Activated CD4-positive, CD25-positive, alpha-beta regulatory T cell (primary cell): ENCODE measurements at places on chromosomes 12 and 14.

GRCh38 chr12:1723721-1724120 lies 32.9 kb downstream of the ADIPOR2 start:
- no peak for DNase-seq

- no peak for DNase-seq
These were observed 122.5 kb downstream of the HMGA2 start for GRCh38 chr12:65946821-65947220.

- no peak for DNase-seq
These were observed 83.4 kb downstream of the SYNE3 start for GRCh38 chr14:95433094-95433478.

DNA sequence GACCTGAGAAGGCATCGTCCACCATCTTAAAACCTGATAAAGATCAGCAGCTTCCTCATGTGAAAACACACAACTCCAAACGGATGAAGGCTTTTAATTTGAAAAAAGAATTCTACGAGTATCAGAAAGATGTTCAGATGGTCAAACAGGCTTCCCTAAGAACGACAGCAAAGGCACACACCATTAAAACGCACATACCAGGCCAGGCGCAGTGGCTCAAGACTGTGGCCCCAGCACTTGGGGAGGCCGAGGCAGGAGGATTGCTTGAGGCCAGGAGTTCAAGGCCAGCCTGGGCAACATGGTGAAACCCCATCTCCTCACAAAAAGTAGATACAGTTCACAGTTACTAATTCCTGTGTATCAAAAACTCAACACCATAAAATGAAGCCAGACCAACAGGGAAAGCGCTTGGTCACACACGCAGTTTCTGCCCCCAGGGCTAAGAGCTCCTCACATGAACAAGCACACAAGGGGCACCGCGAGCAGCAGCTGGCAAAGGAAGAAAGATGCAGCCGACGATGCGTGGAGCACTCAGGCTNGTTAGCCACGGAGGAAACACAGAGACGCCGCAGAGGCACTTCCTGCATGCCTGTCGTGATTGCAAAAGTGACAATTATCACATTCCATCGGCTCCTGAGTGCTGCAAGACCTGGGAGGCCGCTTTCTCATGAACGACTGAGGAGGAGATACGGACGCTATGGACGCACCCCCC lies 78.0 kb downstream of the NOC4L start:
- no peak for DNase-seq

DNA sequence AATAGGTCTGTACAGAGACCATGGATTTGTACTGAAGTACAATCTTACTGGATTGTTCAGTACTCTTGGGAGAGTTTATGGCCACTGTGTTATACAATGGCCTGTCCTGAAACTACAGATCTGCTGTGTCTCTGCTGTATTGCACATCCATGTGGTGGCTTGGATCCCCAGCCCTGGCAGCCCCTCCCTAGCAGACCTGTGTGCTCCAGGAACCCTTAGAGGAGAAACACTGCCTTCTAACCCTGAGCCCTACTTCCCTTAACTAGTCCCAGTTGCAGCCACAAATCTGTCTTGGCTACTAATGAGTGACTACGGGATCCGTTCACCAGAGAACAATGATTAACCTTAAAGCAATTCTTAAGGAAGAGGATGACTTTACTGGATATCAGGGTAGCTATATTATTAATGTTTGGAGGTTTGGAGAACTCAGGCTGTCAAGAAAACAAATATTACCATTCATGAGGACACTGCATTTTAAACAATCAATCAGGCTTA lies 27.7 kb downstream of the RNF34 start:
- no peak for DNase-seq

DNA sequence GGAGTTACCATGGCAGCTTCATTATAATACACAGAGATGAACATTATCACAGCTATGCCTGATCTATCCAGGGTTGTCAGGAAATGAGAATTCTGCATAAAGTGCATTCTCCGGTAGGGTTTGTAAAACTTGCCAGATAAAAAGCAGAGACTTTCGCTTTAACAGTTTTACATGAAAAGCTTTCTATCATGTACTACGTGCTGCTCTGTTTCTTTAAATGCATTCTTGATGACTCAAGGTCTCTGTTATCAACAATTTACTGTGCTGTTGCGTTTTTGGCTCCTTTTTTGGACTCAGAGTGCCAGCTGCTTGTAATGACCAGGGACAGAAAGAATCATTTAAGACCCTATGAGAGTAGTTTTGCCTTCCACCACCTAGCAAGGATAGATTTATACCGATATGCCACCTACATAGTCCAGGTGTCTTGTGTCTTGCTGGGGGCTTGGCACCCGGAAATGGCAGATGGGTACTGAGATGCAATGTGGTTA lies 371.2 kb downstream of the BTG1 start:
- no peak for DNase-seq

DNA sequence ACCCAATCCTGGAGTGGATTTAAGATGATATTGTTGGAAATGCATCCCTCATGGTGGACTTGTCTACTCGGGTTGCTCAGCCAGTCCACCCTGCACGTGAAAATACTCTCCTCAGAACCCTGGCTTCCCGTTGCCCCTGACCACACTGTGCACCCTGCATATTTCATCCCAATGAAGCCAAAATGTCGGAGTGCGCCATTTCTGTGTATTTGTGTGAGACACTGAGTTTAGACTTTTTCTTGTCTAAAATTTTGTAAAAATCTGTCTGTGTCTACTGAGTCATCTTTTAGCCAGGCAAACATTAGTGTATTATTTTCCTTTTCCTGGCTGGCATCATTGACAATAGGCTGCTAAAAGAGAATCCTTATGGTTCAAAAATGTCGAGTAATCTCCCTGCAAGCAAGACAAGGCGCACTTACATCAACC lies 485 bp upstream of the PNMA1 start:
- no peak for DNase-seq

DNA sequence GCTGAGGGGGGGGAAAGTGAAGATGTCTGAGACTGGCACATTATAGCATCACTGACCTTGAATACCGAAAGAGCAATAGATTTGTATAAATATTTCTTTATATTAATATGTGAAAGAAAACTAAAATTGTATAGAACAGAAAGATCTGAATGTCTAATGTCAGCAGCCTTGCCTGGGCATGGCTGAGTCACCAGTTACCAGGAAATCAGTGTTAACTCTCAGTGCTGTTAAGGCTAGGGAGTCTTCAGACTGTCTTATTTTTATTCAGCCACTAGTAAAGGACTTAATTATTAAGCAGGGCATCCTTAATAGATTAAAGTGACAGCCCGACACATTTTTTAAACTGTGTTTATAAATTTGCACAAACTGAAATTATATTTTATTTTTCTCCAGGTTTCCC lies 122.9 kb upstream of the AEBP2 start:
- DNase-seq: no peak

DNA sequence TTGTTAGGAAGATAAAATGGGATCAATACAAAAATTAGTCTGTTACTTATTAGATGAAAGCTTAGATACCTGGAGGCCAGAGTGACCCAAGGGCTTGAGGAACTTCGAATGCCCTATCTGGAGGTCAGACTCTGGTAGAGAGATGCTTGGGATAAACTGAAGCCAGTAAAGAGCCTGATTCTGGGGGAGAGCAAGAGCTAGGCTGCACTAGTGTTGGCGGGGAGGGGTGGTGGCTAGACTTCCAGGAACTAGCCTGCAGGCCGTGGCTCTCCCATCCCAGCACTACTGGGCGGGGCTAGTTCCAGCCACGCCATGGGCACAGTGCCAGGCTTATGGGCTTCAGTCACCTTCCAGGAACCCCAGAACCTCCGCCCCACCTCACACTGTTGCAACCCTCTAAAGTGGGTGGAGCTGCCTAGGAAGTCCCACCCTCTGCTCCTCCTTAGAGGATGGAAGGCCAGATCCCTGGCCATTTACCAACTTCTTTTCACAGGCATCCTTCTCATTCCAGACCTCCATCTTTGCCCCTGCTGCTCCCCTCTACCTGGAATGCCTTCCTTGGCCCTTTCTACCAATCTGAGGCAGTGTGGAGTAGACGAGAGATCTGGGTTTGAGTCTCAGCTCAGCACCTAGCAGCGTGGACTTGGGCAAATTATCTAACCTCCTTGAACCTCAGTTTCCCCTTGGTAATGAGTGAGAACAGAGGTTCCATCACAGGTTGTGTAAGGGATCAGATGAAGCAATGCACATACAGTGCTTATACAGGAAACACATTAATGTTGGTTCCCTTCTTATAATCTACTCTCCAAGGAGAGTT lies 6.3 kb upstream of the NFE2 start:
- no peak for DNase-seq

GRCh38 chr14:36905272-36905888 lies 243.7 kb downstream of the PAX9 start:
- DNase-seq: no peak

DNA sequence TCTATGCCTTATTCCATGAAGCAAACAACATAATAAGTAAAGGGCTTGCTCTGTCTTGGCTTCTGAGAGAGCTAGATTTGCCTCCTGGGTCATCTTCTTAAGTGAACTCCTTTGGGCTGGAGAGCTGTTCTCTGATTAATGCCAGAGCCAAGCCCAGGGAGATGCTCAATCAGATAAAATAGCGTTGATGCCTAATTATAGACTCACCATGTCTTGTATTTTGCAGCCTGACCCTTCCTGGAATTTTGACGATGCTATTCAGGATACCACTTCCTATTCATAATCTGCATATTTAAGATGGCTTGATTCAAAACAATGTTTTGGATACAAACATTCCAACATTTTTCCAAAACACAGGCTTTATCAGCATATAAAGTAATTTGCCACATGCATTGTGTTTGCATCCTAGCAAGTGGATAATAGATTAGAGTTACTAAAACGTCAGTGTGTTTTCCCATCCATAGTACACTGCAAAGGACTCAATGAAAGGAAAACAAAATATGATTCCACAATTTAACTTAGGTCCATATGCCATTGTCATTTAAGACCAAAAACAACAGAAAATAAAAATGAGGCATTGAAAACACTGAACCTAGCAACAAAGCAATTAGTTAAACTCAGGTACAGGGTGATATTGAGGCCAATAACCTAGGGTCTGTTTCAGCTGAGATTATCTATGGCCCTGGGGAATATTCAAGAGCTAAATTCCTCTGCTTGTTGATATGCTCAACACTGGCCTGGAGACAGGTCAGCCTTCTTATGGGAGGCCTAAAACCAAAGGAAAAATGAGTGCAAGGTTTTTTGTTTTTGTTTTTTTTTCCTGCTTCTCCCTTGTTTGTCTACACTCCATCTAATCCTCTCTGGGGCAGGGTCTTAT lies 184.2 kb upstream of the FOXN3 start:
- no peak for DNase-seq

DNA sequence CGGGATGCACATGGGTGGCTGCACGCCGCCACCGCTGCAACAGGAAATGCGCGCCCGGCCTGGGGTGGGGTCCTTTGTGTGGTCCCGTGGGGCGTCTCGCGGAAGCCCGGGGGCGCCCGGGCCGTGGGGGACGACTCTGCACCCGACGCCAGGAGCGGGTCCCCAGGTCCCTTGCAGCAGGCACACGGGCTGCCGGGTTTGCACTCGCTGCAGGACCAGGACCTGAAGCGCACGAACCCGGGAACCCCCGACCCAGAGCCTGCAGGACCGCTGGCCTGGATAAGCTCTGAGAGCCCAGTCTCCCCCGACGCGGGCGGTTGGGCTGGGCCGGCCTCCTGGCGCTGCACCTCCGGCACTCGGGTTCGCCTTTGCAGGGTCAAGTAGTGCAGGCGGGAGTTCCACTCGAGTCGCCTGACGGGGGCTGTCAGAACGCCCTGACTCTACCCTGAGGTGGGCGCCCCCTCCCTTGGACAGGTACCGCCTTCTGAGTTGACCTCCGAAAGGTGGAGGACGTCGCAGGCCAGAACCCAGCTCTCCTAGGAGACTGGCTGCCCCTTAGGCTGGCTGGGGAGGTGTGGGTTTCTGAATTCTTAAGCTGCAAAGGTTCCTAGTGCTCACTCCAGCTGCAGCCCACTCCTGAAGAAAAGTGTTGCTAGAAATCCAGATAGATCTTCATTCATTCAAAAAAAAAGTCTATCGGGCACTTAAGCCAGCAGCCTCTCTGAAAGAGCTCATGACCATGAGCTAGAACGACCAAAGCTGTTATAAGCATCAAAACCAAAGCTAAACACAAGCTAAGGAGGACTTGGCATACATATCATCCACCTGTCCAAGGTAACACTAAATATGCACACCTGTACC lies 68.0 kb downstream of the RNF34 start:
- no peak for DNase-seq

DNA sequence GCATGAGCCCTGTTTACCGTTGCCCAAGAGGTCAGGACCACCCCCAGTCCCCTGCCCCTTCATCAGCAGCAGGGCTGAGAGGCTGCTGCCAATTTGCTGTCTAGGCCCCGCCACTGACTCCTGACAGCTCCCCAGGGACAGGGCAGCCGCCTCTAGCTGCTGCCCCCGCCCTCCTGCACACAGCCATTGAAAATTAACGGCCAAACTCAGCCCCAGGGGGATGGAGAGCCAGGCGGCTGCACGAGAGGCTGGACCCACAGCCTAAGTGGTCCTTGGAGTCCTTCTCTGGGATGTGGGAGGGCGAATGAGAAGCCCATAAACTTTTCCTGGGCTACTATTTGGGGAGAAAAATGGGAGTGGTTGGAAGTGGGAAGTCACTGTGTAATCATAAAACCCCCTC lies 4.6 kb downstream of the FOXN4 start:
- no peak for DNase-seq

- no peak for DNase-seq
These were observed 22.8 kb downstream of the CRACR2A start for GRCh38 chr12:3730111-3730510.

DNA sequence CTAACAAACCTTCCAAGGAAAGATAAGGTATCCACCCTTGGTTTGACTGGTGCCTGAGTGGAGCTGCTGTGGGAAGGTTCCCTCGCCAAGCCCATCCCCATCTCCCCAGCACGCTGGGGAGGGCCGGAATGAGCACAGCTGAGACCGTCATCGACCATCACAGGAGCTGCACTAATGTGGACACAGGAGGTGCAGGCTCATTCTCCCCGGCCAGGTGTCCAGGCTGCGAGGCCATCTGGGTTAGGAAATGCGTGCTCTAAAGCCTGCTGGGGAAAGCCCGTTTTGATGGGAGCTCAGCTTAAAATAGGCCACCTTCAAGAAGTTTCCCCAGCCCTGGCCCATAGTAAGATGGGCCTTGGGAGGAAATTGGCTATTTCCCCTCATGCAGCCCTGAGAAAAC lies 35.2 kb upstream of the FOXN3 start:
- DNase-seq: no peak

- no peak for DNase-seq
These were observed 114.8 kb downstream of the ALX1 start for GRCh38 chr12:85394809-85395208.

DNA sequence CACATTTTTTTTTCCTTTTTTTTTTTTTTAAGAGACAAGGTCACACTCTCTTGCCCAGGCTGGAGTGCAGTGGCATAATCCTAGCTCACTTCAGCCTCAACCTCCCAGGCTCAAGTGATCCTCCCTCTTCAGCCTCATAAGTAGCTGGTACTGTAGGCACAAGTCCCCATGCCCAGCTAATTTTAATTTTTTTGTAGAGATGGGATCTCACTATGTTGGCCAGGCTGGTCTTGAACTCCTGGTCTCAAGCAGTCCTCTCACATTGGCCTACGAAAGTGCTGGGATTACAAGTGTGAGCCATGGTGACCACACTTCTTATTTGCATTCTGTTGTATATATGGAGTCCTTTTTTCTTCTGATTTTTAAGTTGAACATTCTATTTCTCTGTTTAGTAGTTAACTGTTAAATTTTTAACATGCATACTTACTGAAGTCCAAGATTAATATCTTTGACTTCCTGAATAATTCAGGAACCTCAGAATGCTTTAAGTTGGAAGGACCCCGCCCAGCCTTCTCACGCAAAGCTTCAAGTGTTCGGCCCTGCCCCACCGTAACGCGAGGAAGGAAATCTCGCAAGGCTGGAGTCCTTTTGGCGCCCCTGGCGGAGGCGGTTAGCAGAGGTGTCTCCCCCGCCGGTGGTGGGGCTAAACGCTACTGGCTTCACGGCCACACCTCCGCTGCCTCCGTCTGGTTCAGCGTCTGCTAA lies 21.6 kb downstream of the SPATS2 start:
- DNase-seq: peak; percentile 13
